ENCODE measurements at places on chromosomes 5 and 9.

GRCh38 chr5:14580398-14581034, 1.1 kb upstream of the OTULINL start:
- no peak for DNase-seq

GRCh38 chr9:78314953-78315870, 18.3 kb downstream of the PSAT1 start:
- no peak for DNase-seq

GRCh38 chr5:111901296-111901695, 144.3 kb upstream of the NREP start:
- DNase-seq: no peak

DNA sequence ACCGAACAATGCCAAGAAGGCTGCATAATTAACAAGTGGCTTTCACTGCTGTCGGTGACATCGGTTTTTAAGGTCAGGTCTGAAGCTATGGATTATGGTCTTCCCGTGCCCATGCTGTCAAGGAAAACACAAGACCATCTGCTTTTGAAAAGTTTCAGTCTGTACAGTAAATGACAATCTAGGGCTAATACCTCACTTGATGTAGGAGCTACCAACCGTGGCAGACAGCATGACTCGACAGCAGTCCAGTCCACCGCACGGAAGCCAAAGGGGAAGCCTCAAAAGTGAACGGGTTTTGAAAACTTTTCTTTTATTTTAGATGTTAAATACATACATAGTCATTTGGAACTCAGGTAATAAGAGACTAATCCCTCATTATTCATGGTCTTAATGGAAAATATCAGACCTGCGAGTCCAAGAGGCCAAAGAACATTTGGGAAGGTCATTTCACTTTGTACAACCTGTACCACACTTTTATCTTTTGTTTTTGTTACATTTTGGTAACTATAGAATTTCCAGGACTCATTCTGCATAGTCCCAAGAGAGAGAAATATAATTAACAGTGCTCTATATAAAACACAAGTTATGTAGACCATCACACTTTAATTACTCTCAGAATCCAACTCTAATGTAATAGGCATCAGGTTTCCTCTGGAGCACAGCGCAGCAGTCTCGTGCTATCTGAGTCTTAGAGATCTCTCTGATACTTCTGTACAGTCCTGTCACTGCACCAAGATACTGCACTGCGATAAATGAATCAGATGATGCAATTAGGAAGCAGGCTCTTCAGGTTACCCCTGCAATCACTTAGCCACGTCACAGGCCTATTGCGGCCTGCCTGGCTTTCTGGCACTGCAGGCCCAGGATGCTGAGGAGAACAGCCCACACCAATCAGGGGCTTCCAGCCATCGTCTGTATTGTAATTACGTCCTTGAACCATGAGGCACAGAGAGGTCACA, 184.9 kb downstream of the FANCC start:
- DNase-seq: no peak

GRCh38 chr9:116468793-116469527, 218.1 kb upstream of the TRIM32 start:
- no peak for DNase-seq

DNA sequence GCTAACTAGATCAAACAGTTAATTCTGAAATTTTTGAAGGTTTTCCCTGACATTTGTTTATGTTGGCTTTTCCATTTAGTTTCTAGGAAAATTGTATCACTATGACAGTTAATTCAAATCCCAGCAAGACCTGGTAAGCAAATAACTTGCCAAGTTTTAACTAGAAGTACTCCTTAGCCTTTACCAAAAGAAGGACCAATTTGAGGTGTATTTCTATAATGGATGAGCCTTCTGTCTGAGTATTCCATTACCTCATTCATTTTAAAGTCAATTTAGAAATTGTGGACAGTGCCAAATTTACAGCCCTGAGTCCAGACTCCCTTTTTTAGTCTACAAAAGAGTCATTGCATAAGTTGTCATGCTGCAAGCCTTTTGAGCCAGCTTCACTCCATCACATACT, 687.6 kb downstream of the CETN3 start:
- DNase-seq: no peak

- no peak for DNase-seq
Observed at GRCh38 chr9:134807716-134808446, 72.7 kb upstream of the FCN2 start.

- no peak for DNase-seq
Observed at GRCh38 chr5:121152411-121152810, 688.3 kb downstream of the PRR16 start.

- no peak for DNase-seq
Observed at GRCh38 chr9:136614372-136614922, 48.3 kb upstream of the EGFL7 start.

DNA sequence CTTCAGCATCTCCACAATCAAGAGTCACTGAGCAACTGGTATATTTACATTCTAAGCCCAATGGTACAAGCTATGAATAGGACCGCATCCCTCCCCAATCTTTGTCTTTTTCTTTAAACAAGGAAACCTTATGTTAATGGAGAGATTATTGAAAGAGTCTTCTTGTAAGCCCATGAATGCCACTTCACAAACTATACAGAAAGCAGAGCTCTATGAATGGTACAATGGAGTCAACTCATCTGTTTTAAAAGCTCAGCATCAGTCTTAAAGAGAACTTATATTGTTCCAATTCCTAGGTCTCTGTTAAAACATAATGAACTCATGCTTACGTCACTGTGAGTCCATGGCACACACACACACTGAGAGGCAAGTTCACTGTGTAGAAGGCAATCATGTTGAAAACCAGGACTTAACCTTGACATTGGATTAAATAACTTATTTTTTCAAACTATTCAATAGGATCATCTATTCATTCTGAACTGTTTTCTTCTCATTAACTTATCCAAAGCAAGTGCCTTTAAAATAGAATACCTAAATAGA, 4.5 kb downstream of the NREP start:
- DNase-seq: no peak

- DNase-seq: no peak
Observed at GRCh38 chr5:94627191-94627590, 8.7 kb downstream of the SLF1 start.

Data from effector memory CD4-positive, alpha-beta T cell (primary cell).